Cortex of kidney (tissue), 1 donor: ENCODE measurements at places on chromosomes 11 and 22.

DNA sequence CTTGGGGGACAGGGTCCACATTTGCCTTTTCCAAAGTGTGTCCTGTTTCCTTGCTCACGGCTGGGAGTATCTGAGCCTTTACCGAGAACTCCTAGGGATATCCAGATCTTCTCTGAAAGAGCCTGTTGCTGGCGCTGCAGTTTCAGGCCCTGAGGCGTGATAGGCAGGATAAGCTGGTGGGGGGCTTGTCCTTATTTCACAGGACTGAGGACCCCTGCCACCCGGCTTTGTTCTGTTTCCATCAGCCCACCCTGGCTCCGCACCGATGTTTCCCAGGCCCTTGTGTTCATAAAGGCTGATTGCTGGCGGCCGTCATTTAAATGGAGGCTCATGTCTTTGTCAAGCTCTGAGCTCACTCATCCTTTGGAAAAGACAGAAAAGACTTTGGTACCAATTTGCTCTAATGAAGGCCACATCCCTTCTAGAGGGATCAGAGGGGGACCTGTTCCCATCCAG lies 9.4 kb upstream of the NPTXR start:
- DNase-seq = no peak

- no peak for DNase-seq
Observed at GRCh38 chr11:92855607-92856405, 113.6 kb upstream of the MTNR1B start.

DNA sequence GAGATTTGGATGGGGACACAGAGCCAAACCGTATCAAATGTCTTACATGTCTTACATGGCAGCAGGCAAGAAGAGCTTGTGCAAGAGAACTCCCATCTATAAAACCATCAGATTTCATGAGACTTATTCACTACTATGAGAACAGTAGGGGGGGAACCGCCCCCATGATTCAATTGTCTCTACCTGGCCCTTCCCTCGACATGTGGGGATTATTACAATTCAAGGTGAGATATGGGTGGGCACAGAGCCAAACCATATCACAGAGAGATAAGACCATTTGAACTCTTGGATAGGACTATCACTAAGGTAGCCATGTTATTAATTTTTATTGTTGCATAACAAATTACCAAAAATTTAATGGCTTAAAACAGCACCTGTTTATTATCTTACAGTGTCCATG lies 611.7 kb downstream of the SOX6 start:
- no peak for DNase-seq

- DNase-seq = no peak
Observed at GRCh38 chr11:58963551-58964104, 24.3 kb downstream of the GLYATL1 start.

DNA sequence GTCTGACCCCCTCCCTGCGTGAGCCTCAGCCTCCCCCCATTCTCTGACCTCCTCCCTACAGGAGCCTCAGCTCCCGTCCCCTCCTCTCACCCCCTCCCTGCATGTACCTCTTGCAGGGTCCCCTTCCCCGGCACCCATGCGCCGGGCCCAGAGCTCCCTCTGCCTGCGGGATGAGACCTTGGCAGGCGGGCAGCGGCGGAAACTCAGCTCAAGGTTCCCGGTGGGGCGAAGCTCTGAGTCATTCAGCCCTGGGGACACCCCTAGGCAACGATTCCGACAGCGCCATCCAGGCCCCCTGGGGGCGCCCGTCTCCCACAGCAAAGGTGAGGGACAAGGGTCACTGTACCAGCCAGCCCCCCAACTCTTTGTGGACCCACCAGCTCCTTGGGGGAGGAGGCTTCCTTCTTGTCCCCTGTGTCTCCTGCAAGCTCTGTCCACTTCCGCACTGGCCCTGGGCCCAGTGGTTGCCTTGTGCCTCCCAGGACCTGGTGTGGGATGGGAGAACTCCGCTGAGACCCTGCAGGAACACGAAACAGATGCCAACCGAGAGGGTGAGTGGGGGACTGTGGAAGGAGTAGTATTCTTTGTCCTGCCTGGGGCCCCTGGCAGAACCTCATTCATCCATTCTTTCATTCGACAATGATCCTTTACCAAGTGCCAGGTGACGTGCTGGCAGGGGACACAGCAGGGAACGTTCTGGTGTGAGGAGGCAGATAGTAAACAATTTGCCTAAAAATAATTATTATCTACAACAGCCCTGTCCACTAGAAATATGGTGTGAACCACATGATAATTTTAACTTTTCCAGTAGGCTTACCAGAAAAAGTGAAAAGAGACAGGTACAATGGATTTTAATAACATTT lies 3.7 kb upstream of the RPS6KA4 start:
- no peak for DNase-seq

GRCh38 chr11:12592283-12592682 lies 81.9 kb upstream of the TEAD1 start:
- no peak for DNase-seq

GRCh38 chr11:122642472-122642922 lies 13.0 kb upstream of the UBASH3B start:
- no peak for DNase-seq
